CD4-positive, CD25-positive, alpha-beta regulatory T cell (primary cell): ENCODE measurements at places on chromosomes 1 and 21. TPM values are rescaled to one million over a fixed set of nuclear protein-coding genes. Genes with fewer than 3 reads are reported as not detected.

GRCh38 chr1:924656-925560, 1.2 kb downstream of the SAMD11 start:
- no peaks in the 10 kb centered on the region for H3K36me3 ChIP-seq
- peaks cover 6% of the 10 kb centered on the region for H3K27me3 ChIP-seq
- DNase-seq: no peak
- peaks cover 34% of the 10 kb centered on the region for H3K4me1 ChIP-seq
- no peak overlapping the region for H3K27ac ChIP-seq

DNA sequence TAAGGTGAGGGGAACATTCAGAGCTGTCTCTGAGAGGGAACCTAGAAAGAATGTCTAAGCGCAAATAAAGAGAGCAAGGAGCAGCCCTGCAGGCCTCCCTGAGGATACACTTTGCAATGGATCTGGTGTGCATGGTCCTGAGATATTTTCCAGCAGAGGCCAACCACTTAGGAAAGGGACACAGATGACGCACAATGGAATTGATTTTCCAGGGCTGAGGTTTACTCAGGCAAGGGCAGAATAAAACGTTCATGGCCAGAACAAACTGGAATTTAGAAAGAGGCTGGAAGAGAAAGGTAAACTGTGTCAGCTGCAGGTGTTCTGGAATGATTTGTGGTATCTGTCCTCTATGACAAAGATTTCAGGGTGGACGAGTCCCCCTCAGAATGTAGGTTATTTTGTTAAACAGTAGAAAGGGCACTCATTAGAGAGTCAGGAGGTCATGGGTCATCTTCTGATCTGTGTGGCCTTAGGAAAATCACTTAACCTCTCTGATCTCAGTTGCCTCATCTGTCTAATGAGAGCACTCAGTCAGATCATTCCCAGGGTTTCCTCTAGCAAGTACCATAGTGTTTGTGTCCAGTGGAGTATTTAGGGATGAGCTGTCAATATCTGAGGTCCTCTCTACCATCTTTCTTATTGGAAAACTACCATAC, 61.8 kb upstream of the PGBD5 start:
- H3K4me1 ChIP-seq: no peaks in the 10 kb centered on the region
- no peak overlapping the region for H3K4me3 ChIP-seq
- H3K27ac ChIP-seq: no peak overlapping the region
- no peaks in the 10 kb centered on the region for H3K36me3 ChIP-seq
- no peaks in the 10 kb centered on the region for H3K27me3 ChIP-seq

DNA sequence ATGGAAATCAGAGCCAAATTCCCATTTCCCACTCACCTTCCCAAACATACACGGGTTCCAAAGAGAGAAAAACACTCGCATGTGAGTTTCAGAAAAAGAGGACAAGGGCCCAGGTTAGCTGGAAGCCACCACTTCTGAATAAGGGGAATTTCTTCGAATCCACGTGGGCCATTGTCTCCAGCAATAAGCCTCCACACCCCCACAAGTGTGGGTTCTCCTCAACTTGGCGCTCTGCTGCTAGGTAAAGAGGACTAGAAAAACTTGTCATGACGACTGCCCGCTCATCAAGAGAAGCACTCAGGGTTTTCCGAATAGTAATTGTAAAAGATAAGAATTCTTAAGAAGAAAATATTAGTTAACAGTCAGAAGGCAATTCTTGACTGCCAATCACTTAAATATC, 30.6 kb downstream of the PRDM15 start:
- no peak for DNase-seq
- no peaks in the 10 kb centered on the region for H3K27me3 ChIP-seq
- H3K36me3 ChIP-seq: peaks cover 17% of the 10 kb centered on the region
- H3K4me1 ChIP-seq: no peaks in the 10 kb centered on the region

GRCh38 chr21:42733037-42733627, 79.7 kb downstream of the PDE9A start:
- no peak overlapping the region for H3K27ac ChIP-seq
- peaks cover 38% of the 10 kb centered on the region for H3K4me1 ChIP-seq
- H3K4me3 ChIP-seq: no peak overlapping the region
- DNase-seq: no peak

GRCh38 chr1:162560303-162561036, 1.1 kb upstream of the UAP1 start:
- no peak for DNase-seq
- peak overlapping the region; percentile 70 for H3K4me3 ChIP-seq
- peak overlapping the region; percentile 89 for H3K27ac ChIP-seq
- no peaks in the 10 kb centered on the region for H3K36me3 ChIP-seq
- peaks cover 10% of the 10 kb centered on the region for H3K4me1 ChIP-seq
- H3K27me3 ChIP-seq: peaks cover 3% of the 10 kb centered on the region

- H3K4me3 ChIP-seq: no peak overlapping the region
- no peak for DNase-seq
- H3K36me3 ChIP-seq: no peaks in the 10 kb centered on the region
- H3K27me3 ChIP-seq: peaks cover 32% of the 10 kb centered on the region
Observed at GRCh38 chr1:156926175-156926574, 5.7 kb downstream of the LRRC71 start.

The FNDC10 gene
- 0.96 TPM for total RNA-seq

The IL10 gene
- total RNA-seq: 7.0 TPM

GRCh38 chr1:82044111-82044510, 243.4 kb downstream of the ADGRL2 start:
- H3K27ac ChIP-seq: no peak overlapping the region
- no peak for DNase-seq
- no peaks in the 10 kb centered on the region for H3K27me3 ChIP-seq

GRCh38 chr21:46618738-46619379, 14.0 kb upstream of the S100B start:
- no peak overlapping the region for H3K4me3 ChIP-seq
- DNase-seq: no peak
- no peaks in the 10 kb centered on the region for H3K36me3 ChIP-seq
- peaks cover 3% of the 10 kb centered on the region for H3K27me3 ChIP-seq
- H3K4me1 ChIP-seq: no peaks in the 10 kb centered on the region

The EDN2 gene
- 0.52 TPM for total RNA-seq

The CTH gene
- 4.6 TPM for total RNA-seq

GRCh38 chr1:111483166-111483565, 9.4 kb downstream of the C1orf162 start:
- no peak overlapping the region for H3K4me3 ChIP-seq
- peaks cover 4% of the 10 kb centered on the region for H3K4me1 ChIP-seq
- DNase-seq: no peak
- H3K27ac ChIP-seq: no peak overlapping the region
- H3K36me3 ChIP-seq: no peaks in the 10 kb centered on the region
- H3K27me3 ChIP-seq: no peaks in the 10 kb centered on the region

DNA sequence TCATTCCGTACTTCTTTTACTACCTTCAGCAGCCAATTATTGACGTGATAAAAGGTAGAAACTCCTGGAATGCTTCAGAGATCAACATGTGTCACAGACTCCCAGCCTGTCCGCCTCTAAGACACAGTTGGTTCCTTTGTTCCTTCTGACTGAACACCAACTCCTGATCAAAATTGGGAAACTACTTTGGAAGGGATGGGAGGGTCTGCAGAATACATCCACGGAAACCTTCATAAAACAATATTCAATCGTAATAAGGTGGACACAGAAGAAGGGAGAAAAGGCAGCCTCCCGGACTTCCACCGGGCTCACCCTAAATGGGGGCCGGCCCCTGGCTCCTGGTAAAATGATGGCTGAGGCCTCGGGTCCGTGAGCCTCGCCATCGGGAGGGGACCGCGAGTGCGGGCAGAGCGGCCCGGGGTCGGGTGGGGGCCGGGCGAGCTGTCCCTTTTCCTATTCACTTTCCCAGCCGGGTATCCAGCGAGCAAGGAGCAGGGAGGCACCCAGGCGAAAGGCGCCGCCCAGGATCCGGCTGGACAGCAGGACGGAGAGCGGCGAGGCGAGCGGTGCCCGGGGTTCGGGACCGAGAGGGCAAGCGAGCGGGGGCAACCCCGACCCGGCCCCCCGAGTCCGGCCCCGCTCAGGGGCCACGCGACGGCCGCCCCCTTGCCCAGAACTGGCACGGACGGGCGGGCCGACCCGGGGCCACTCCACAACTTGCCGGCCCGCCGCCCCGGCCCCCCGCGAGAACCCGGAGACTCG, 805 bp downstream of the NRIP1 start:
- H3K36me3 ChIP-seq: no peaks in the 10 kb centered on the region
- peak overlapping the region; percentile 73 for H3K4me3 ChIP-seq
- H3K4me1 ChIP-seq: peaks cover 27% of the 10 kb centered on the region
- peak overlapping the region; percentile 70 for H3K27ac ChIP-seq
- peak; percentile 12 for DNase-seq
